ENCODE measurements at places on chromosomes 1 and 21.

DNA sequence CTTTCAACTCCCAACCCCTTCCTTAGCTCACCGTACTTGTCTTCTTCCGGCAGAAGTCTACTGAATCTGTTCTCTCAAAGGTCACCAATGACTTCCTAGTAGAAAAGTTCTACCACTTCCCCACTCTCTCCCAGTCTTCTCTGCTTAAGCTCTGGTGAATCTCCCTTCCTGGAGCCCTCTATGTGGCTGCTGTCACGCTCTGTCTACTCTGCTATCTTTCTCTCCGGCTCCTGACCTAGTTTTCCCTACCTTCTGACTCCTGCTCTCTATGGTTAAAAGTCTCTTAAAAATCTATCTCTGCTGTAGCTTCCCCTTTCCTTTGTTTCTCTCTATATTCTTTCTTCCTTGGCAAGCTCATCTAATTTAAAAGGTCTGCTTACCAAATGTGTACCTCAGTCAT lies 350.1 kb upstream of the GREM2 start:
- no peak for DNase-seq

- DNase-seq, result no peak
Observed at GRCh38 chr1:81192647-81193642, 607.8 kb upstream of the ADGRL2 start.

DNA sequence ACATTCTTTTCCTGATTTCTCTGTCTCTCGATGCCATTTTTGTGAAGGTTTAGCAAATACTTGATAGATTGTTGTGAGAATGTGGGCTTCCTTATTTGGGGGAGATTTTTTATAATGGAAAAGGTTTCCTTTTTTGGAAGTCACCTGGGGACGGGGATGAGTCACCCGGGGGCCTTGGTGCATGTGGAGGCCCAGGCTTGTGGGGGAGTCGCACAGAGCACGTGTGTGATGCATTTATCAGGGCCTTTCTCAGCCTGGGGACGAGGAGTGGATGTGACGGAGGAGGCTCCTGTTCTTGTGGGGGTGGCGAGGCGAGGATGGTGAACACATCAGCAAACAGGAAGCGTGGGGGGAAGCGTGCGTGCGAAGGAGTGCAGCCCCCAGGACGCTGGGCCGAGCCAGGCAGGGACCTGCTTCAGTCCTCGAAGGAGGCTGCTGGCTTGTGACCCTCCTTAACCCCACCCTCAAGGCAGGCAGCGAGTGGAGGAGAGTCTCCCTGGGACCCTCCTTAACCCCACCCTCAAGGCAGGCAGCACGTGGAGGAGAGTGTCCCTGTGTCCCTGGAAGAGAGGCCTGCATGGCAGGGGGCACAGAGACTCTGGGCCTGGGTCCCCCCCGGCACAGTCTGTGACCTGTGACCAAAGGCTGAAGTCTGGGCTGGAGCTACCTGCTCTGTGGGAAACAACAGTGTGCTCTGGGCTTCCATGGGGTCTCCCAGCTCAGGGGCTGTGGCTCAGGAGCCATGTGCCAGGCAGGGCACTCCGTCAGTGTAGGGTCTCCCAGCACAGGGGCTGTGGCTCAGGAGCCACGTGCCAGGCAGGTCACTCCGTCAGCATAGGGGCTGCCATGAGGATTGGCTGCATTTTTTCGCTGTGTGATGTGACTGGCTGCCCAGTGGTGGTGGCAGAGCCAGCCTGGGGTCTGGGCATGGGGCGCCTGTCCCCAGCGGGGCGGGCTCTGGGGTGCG lies 57.2 kb downstream of the AGPAT3 start:
- DNase-seq, result peak; percentile 10

- no peak for DNase-seq
Observed at GRCh38 chr1:207502726-207503125, 6.8 kb downstream of the CR1 start.

- no peak for DNase-seq
Observed at GRCh38 chr21:19557488-19557887, 1153.9 kb upstream of the TMPRSS15 start.

DNA sequence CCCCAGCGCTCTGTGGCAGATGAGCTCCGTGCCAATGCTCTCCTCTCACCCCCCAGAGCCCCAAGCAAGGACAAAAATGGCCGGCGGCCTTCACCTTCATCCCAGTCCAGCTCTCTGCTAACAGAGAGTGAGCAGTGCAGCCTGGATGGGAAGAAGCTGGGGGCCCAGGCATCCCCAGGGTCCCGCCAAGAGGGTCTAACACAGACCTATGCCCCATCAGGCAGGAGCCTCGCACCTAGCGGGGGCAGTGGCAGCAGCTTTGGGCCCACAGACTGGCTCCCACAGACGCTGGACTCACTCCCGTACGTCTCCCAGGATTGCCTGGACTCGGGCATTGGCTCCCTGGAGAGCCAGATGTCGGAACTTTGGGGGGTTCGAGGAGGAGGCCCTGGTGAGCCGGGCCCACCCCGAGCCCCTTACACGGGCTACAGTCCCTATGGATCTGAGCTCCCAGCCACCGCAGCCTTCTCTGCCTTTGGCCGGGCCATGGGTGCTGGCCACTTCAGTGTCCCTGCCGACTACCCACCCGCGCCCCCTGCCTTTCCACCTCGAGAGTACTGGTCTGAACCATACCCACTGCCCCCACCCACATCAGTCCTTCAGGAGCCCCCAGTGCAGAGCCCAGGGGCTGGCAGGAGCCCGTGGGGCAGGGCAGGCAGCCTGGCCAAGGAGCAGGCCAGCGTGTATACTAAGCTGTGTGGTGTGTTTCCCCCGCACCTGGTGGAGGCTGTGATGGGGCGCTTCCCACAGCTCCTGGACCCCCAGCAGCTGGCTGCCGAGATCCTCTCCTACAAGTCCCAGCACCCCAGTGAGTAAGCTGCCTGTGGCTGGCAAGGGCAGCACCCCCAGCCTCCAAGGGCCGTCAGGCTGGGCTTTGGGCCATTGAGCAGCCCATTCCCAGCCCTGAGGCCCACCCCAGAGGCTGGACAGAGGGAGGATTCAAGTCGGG lies 8.7 kb downstream of the ZC3H12A start:
- DNase-seq, result no peak

GRCh38 chr1:16164213-16165072 lies 8.6 kb upstream of the EPHA2 start:
- DNase-seq, result no peak

- no peak for DNase-seq
Observed at GRCh38 chr1:163509114-163509513, 187.4 kb downstream of the NUF2 start.

DNA sequence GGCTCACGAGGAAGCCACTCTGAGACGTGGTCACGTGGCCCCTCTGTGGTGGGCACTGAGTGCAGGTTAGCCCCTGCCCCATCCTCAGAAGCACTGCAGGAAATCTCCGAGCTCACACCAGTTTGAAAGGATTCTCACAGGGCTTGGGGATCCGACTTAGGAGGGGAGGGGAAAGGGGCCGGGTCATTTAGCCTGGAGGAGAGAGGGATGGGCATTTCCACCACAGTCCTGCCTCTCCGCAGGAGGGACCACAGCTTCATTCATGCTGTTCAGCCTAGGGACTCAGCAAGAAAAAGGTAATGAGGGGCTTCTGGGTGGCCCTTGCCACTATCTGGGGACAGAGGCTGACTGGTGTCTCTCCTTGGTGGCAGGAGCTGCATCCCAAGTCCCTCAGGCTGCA lies 126.5 kb downstream of the NPHP4 start:
- no peak for DNase-seq

DNA sequence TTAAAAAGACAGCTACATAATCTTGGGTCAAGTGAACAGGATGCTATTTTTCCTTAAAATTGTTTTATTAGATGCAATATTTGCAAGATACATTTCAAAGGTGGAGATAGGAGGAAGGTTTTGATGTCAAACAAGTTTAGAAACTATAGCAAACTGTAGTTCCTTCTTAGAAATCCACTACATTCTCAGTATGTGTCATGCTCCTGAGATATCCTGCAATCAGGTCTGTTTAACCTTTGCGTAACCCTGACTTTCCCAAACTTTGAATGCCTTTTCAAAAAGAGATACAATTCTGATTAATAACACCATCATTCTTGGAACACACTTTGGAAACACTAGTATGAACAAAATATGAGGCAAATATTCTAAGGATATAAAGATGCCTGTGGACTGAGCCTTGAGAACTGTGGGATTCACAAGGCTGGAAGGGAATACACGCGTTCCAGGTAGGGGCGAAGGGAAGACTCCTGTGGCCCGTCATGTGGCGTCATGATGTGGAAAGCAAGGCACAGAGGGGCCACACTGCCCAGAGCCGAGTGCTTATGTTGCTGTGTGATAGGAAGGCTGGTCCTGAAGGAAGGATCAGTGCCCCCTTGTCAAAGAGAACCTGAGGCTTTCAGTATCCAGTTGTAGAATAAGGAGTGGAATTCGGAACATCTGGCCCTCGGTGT lies 19.6 kb upstream of the TARBP1 start:
- no peak for DNase-seq

DNA sequence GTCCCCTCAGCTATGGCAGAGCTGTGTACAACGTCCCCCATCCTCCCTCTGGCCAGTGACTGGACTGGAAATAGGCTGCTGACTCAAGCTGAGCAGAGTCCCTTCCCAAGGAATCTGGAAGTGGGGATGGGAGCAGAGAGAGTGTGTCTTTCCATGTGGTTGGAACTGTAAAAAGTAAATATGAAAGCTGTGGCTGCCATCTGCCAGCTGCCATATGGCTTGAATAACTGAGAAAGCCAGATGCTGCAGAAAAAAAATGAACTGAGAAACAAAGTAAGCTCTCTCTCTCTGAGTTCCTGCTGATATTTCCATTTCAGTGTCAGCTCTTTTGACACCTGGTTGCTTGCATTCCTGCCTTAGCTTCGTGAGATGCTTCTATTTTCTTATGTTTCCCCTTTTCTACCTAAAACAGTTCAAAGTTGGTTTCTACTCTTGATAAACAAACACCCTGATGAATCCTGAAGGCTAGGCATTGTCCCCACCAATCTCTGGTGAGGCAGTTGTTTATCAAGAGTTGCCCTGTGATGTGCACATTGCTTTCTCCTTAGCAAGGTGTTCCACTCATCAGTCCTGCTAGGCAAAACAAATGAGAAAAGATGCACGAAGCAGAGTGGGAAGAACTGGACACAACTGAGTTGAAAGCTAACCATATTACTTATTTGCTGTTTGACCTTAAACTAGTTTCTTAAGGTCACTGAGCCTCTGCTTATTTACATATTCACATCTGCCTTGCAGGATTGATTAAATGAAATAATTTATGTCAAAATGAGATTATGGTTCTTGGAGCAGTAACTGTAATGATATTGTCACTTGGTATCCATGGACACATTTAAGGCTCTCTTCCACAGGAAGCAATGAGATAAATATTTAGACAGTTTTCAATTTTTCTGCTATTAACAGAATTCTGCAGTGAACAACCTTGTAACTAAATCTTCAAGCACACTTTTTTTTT lies 16.6 kb upstream of the DR1 start:
- DNase-seq, result no peak

DNA sequence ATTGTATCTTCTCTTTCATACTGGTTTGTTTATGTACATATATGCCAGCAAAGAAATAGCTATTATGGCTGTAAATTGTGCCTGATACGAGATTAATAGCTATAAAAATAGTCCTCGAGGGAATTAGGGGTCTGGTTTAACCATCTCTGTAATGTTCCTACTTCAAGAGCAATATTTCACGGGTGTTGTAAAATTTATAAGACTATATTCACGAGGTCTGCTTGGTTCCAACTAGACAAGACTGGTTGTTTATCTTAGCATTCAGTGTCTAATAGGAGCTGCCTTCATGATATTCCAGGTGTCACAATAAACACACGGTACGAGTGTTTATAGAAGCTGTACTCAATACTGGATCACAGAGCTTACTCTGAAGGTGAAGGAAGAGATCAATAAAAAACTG lies 389.9 kb downstream of the SIPA1L2 start:
- DNase-seq, result no peak
